ENCODE measurements at places on chromosomes 5 and 9.

GRCh38 chr5:89301321-89302025 lies 418.5 kb upstream of the MEF2C start:
- ATAC-seq, result no peak

DNA sequence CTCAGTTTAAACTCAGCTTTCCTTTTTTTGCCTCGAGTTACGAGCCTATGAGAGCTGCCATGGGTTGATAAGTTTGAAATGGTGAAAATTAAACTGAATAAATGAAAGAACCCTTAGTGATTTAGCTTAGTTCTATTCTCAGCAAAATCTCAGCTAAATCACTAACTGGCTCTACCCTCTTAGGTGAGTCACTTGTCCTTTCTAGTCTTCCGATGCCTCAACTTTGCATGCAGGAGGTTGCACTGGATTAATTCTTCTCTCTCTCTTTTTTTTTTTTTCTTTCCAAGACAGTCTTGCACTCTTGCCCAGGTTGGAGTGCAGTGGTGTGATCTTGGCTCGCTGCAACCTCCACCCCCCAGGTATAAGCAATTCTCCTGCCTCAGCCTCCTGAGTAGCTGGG lies 83.9 kb downstream of the PAPPA start:
- no peak for ATAC-seq

- no peak for ATAC-seq
These were observed 370.2 kb upstream of the C9orf72 start for GRCh38 chr9:27943501-27943900.

DNA sequence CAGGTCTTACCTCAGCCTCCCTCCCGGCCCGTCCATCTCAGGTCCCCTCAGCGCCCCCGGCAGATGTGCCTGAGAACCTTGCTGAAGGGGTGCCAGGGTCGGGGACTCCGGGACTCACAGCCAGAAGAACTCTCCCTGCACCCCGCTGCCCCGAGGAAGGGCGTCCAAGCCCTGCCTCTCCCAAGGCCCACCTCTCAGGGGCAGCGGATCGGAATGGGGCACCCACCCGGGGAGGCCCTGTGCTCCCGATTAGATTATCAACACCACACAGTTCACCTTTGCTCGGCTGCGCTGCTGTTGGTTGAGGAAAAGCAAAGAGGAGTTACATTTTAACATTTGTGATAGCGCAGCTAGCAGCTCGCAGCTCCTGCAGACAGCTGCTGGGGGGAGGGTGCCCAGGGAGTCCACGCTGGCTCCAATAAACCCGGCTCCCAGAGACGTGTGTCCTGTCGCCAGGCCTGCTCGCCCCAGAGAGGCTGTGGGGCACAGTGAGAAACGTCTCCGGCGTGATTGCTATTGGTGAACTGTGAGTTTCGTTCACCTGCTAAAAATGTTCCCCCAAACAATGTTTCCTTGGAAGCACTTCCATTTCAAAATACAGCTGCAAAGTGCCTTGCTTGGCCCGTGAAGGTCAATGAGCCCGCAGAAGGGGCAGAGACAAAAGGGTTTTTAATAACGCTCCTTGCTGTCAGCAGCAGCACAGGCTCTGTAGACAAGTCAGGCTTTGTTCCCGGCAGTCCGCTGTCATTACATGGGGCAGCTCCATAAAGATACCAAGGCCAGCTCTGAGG lies 18.6 kb upstream of the SLC6A19 start:
- no peak for ATAC-seq

- ATAC-seq, result no peak
These were observed 43.0 kb downstream of the FBXW11 start for GRCh38 chr5:171963416-171963815.
